HT1080 (cell line): ENCODE measurements at places on chromosomes 5 and 9. TPM values are rescaled to one million over a fixed set of nuclear protein-coding genes. Genes with fewer than 3 reads are reported as not detected.
A peak's percentile ranks its signal among the peaks of the same experiment; 100 is the strongest.

GRCh38 chr5:133321833-133322420, 270.1 kb downstream of the HSPA4 start:
- no peak for DNase-seq

DNA sequence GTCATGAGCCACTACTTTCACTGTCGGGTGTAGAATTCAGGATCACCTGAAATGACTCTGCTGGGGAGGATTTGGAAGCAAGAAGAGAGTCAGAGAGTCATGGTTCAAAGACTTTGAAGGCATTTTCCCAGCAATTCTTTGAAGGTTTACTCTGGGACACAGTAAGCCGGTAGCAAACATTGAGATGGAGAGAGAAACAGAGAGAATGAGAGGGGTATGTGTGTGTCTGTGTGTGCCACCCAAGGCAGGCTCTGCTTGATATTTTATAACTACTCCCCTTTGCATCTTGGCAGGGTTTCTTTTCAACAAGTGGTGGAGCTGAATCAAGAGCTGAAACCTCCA, 89.8 kb downstream of the ANKRD55 start:
- no peak for DNase-seq

DNA sequence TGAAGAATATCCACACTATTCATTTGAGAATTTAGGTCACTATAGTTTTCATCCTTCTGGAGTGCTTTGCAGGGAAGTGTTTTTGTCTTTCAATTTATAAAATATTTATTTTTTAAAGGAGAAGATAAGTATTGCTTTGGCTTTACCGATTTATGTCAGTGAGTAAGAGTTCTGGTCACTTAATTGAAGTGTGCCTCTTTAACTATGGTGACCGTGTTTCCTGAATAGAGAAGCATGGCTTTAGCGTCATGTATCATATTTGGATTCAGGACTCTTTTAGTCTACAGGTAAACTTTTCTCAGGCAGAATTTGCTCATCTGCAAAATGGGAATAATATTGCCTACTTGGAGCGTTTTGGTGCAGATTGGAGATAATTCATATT, 902 bp downstream of the BDP1 start:
- DNase-seq: no peak

DNA sequence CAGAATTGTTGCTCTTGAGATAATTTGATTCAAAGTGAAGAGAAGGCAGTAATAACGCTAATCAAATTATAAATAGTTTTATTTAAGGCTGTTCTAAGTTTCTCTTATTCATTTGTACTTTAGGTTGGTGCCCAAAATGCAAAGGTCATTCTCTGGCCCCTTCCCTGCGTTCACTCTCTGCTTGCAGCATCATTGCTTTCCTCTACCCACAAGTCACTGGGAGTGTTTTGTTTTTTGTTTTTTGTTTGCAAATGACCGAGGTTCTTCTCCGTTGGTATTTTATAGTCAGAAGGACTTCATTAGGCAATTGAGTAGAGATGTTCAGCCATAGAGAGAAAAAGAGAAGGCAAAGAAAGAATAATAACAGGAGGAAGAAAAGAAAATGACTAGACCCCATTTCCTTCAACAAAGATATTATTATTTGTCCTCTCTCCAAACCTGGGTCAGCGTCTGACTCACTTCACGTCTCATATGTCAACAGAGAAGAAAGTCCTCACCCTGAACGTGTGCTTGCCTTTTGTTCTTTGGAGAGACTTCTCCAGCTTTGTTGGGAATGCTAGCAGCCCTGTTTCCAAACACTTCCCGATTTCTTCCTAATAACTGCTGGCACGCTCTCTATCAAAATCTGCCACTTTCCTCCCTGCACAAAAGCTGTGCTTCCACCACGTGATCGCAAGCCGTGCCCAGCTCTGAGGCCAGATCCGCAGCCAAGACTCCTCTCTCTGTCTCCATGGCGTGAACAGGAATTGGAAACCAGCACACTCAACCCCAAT, 119.8 kb downstream of the EBF1 start:
- DNase-seq: peak; percentile 39

The ASPN gene
- not detected in 2 replicates for total RNA-seq

The ANKRD20A1 gene
- 11.8 and 12.3 TPM in 2 replicates for total RNA-seq

- DNase-seq: no peak
Measured at GRCh38 chr5:81703840-81704239, 47.1 kb downstream of the SSBP2 start.

The FAXDC2 gene
- 0.90 and 1.4 TPM in 2 replicates for total RNA-seq

The RASEF gene
- total RNA-seq: 0.14 and 0.73 TPM in 2 replicates

GRCh38 chr5:159034083-159034824, 65.5 kb downstream of the EBF1 start:
- peak; percentile 28 for DNase-seq

The ZNF608 gene
- total RNA-seq: 0.70 and 0.96 TPM in 2 replicates

DNA sequence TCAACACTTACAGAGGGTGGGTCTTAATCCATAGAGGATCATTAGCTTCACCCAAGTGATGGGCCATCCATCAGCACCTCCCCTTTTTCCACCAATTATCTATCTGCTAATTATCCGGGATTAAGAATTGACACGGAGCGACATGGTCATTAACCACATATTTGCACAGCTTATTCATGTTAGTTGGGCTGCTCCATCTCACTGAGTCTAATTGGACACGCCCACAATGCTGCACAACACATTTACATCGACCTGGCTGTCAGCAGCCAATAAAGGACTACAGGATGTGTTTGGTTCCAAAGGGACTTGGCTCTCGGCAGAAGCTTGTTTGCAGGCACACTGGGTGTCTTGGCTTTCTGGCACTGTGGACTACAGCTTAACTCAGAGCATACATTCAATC, 21.6 kb downstream of the FOXE1 start:
- DNase-seq: no peak

GRCh38 chr5:127421471-127421870, 96.0 kb upstream of the PRRC1 start:
- no peak for DNase-seq

DNA sequence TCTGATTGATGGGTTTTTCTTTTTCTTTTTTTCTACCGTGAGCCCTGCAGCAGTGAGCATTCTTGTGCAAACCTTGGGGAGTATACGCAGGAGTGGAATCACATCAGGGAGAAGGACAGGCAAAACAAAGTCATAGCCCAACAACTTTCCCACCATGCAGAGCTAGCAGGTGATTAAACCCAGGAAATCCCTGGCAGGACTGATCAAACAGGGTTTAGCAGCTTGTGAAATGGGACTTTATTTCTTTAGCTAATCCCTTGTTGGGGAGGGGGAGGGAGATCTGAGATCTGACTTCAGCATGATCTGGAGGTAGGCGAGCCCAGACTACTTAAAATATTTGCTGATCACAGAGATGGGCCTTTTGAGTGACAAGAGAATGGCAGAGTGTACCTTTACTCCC, 162.0 kb upstream of the GLRA1 start:
- DNase-seq: no peak

The ACOT12 gene
- 0.03 TPM in 1 of 2 replicates, not detected in the other for total RNA-seq

The PLAC8L1 gene
- not detected in 2 replicates for total RNA-seq

- no peak for DNase-seq
Measured at GRCh38 chr9:36214571-36214970, 23.9 kb downstream of the CLTA start.

DNA sequence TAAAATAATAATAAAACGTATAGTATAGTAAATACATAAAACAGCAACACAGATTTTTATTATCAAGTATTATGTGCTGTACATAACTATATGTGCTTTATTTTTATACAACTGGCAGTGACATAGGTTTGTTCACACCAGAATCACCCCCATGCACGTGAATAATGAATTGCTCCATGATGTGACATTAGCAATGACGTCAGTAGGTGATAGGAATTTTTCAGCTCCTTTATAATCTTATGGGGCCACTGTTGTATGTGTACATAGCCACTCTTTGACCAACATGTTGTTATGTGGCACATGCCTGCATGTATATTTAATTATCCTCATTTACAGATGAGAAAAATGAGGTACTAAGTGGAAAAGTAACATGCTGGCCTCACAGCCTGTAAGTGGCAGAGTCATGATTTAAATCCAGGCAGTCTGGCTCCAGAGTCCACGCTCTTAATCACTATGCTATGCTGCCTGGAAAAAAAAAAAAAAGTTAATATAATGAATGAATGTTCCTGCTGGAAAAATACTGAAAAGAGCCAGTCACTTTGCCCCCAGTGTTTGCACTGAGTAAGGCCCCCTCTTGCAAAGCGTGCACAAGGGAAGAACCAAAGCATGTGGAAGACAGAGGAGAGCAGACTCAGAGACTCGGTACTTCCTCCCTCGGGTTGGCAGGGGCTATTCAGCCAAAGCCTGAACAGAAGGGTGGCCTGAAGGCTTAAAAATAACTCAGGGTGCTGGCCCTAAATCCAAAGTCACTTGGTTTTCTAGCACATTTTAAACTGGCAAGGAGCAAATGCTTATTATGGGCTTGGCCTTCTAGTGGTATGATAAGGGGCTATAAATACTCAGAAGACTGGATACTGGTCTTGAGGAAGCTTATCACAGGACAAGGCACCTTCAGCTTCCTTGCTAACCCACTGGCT, 206.8 kb downstream of the GLIS3 start:
- no peak for DNase-seq

DNA sequence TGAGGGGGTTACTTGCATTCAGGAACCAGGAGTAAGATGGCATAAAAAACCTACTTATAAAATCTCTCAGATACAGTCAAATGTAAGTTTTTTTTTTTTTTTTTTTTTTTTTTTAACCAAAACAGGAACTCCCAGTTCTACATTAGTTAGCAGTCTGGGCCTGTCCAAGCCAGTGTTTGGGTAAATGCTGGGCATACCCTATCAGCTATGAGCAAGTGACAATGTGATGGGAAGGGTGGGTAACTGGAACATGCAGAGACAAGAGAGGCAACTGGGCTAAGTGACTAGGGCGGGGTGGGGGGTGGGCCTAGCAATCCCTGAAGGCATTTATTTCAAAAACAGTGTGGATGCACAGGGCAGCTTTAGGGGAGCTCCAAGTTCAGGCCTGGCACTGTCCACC, 2.3 kb downstream of the NMRK1 start:
- DNase-seq: no peak

DNA sequence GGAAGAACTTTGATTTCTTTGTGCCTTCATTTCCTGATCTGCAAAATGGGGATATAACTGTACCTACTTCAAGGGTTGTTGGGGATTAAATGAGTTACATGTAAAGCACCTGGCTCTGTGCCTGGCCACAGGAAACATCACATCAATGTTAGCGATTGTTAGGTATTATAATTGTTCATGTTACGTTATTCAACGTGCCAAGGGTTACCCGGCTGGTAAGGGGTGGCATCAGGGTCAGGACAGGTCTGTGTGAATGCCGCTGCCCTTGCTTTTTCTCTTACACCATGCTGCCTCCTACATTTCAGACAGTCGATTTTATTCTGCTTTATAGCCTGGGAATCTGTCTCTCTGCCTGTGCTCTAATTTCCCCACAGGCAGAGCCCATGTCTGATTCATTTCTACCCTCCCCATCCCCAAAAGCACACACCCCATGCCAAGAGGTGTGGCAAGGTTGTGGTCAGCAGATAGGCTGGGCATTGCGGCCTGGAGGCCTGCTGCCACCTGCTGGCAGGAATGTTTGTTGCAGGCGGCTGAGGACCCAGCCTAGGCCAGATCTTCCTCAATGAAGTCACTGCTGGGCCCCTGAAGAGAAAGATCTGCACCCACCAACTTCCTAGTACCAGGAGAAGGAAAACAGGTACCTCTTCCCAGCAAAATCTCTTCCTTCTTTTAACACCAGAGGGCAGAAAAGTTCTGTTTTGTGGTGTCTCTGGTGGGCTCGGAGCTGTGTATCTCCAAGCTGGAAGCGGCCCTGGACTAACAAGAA, 5.3 kb downstream of the ANKS6 start:
- peak; percentile 95 for DNase-seq

- no peak for DNase-seq
Measured at GRCh38 chr9:94611638-94612068, 18.0 kb upstream of the FBP2 start.

GRCh38 chr9:88536951-88537760, 2.2 kb downstream of the NXNL2 start:
- no peak for DNase-seq

- no peak for DNase-seq
Measured at GRCh38 chr5:131659841-131660240, 24.8 kb upstream of the RAPGEF6 start.

- no peak for DNase-seq
Measured at GRCh38 chr5:10786835-10787234, 25.8 kb upstream of the DAP start.

DNA sequence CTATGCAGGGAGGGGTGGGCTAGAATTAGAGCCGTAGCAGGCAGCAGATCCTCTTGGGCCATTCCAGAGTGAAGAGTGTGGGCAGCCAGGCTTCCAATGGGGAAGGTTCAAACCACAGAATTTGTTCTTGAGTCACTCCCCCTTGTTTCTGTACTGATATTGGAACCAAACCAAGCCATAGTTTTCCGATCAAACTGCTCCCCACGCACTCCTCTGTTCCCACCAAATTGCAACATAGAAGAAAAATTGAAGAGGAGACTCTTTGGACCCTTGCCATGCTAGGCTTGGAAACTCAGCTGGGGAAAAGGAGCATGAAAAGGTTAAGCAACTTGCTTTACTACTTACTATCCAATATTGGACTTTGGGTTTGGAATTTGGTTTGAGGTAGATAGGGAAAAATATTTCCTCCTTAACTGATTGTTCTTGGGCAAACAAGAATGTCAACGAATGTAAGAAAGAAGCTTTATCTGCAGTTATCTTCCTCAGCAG, 165.8 kb upstream of the NR3C1 start:
- DNase-seq: no peak

DNA sequence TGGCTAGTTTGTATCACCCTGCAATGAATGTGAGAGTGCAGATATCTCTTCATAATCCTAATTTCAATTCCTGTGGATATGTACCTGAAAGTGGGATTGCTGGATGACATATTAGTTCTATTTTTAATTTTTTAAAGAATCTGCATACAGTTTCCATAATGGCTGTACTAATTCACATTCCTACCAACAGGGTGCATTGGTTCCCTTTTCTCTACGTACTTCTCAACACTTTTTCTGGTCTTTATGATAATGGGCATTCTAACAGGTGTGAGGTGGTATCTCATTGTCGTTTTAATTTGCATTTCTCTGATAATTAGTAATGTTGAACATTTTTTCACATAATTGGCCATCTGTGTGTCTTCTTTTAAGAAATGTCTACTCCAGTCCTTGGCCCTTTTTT, 927.5 kb downstream of the DTWD2 start:
- DNase-seq: no peak

DNA sequence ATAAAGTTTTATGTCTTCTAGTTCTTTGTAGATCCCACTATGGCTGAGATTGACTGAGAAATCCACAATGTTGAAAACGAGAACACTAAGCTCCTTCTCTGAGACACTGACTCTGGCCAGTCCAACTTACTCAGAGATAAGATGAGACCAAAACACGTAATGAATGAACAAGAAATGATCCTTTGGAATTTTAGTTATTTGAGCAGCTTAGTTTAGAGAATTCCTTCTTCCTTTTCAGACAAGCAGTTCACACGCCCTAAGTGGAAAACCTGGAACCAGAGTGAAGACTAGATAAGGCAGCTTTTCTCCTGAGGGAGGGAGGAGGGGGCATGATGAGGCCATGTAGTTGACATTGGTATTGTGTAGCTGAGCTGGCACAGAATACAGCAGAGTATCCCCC, 139.6 kb downstream of the GABRB2 start:
- no peak for DNase-seq

The PTGR1 gene
- total RNA-seq: 3.9 and 6.5 TPM in 2 replicates

GRCh38 chr9:106879439-106879882, 16.5 kb downstream of the ZNF462 start:
- DNase-seq: no peak
